GM23338 (cell line): ENCODE measurements at places on chromosomes 1 and 21. TPM values are rescaled to one million over a fixed set of nuclear protein-coding genes. Genes with fewer than 3 reads are reported as not detected.

The FCGR3A gene
- polyA plus RNA-seq = 0.10 TPM in 1 of 2 replicates, not detected in the other

The RGS13 gene
- not detected in 2 replicates for polyA plus RNA-seq

The ADGRL4 gene
- 0.31 and 0.32 TPM in 2 replicates for polyA plus RNA-seq

The NRAS gene
- 18.4 and 22.3 TPM in 2 replicates for polyA plus RNA-seq

The HPCAL4 gene
- 0.08 and 0.12 TPM in 2 replicates for polyA plus RNA-seq

The TRPM2 gene
- 0.50 and 0.53 TPM in 2 replicates for polyA plus RNA-seq

The THEM5 gene
- polyA plus RNA-seq = 0.38 TPM in 1 of 2 replicates, not detected in the other

The SRSF11 gene
- polyA plus RNA-seq = 311 and 372 TPM in 2 replicates

The NBPF20 gene
- 0.30 and 0.50 TPM in 2 replicates for polyA plus RNA-seq

The CD48 gene
- polyA plus RNA-seq = 0.34 and 0.43 TPM in 2 replicates

The CYB5RL gene
- 5.9 and 6.4 TPM in 2 replicates for polyA plus RNA-seq
